ENCODE measurements at places on chromosomes 5 and 9.

DNA sequence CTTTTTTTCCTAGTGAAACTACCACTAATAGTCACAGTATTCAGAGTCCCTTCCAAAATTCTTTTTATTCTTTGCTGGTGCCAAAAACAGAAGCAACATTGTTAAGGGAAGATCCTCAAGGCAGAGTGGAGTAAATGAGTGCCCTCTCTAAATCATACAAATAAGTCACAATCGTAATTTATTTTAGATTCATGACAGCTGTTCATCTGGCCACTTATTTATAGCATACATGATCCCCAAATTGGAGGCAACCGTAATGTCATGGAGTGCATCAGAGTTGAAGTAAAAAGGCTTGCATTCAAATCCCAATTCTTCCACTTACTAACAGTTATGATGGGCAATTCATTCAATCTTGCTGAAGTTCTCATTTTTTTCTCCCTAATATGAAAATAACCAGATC lies 33.4 kb downstream of the POLK start:
- no peak for DNase-seq

DNA sequence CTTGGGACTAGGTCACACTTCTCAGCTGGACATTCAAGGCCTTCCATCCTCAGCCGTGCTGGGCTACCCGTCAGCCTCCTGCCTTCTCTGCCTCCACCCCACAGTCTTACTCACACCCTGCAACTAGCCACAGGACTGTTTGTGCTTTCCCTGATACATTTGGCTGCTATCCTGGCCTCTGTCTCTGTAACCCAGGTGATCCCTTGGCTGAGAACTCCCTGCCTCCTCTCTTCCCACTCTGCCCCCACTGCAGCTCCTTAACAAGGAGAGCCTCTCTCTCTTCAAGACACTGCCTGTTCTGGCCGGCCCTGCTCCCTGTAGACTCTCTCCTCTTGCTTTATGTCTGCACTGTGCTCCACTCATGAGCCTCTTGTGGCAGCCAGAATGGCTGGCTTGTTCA lies 120.6 kb downstream of the MSX2 start:
- no peak for DNase-seq

GRCh38 chr9:134433101-134433500 lies 106.8 kb downstream of the RXRA start:
- DNase-seq = no peak

DNA sequence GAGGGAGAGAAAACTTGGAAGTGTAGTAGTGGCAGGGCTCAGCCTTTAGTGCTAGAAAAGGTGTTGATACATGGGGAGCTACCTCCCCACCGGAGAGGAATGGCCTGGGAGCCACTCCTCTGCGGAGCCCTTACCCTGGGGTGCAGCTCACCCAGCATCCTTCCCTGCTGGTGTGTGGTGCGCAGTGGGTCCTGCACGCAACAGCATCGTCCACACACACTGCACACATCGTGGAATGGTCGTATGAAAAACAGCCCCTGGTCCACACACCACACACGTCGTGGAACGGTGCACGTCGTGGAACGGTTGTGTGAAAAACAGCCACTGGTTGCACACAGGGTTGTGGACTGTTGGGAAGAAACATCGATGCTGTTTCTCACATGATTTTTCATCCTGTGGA lies 16.1 kb upstream of the AHRR start:
- DNase-seq = no peak

GRCh38 chr5:15674716-15675115 lies 174.7 kb downstream of the FBXL7 start:
- no peak for DNase-seq

GRCh38 chr5:22605473-22605872 lies 247.7 kb downstream of the CDH12 start:
- no peak for DNase-seq

DNA sequence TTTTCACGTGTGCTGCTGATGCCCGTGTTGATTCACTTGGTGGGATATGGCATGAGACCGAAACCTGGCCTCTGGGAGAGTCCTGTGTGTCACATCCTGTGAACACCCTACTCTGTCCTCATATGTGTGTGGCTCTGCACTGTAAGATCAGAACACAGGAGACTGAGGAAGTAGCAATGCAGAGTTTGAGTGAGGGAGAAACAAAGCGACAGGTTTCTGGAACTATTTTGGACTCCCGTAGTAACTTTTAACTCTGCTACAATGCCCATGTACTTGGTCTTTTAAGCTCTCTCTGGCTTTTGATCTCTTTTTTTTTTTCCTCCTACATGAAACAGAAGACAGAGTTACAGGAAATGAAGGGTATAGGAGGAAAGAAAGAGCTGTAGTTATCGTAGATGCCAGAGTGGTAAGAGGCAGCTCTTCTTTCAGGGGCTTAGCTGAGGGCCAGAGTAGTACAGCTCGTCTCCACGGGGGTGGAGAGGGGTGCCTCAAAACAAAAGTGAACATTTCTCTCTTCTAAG lies 26.6 kb downstream of the GRAMD2B start:
- no peak for DNase-seq

- DNase-seq = no peak
Observed at GRCh38 chr5:161857358-161857757, 9.4 kb downstream of the GABRA1 start.

- no peak for DNase-seq
Observed at GRCh38 chr5:80409367-80409966, 1.6 kb downstream of the ZFYVE16 start.

DNA sequence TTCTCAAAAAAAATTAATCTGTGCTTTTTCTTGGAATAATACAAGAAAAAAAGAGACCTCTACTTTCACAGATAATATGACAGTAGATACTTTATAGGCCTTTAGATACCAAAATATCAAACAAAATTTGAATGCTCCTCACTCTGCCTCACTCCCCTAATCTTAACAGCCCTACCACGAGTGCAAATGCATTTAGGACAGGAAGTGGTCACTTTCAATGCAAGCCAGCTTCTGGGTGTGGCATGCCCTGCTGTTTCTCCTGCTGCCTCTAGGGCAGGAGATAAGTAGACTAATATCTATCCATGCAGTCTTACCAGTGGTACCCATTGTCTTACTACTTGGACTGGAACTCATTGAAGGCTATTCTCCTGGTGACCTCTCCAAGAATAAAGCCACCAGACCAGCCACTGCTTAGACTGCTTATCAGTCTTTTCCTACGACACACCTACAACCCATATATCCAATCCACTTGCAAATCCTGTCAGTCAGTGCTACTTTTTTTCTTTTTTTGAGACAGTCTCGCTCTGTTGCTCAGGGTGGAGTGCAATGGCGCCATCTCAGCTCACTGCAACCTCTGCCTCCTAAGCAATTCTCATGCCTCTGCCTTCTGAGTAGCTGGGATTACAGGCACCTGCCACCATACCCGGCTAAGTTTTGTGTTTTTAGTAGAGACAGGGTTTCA lies 23.0 kb downstream of the FRRS1L start:
- no peak for DNase-seq

DNA sequence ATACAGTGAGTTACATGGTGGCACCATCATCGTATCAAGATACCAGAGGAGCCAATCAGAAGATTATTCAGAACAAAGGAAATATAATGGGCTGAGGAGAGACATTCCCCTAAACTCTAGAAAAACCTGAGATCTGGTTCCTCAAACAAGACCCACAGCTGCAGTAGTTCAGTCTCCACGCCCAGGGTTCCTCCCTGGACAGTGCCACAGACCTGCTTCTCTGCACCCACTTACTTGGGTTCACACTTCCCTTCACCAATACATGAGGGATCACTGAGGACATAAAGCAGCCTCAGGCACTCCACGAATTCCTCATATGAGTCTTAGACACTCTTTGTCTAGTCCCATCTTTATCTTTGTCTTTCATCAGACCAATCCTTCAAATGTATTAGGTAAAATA lies 101.7 kb downstream of the APTX start:
- no peak for DNase-seq

- DNase-seq = no peak
Observed at GRCh38 chr5:27810458-27810857, 772.1 kb upstream of the CDH9 start.

GRCh38 chr9:16579872-16580432 lies 290.5 kb downstream of the BNC2 start:
- DNase-seq = no peak

- DNase-seq = no peak
Observed at GRCh38 chr9:129239946-129240490, 62.0 kb upstream of the IER5L start.

- DNase-seq = no peak
Observed at GRCh38 chr5:127586066-127586770, 62.7 kb upstream of the CTXN3 start.

DNA sequence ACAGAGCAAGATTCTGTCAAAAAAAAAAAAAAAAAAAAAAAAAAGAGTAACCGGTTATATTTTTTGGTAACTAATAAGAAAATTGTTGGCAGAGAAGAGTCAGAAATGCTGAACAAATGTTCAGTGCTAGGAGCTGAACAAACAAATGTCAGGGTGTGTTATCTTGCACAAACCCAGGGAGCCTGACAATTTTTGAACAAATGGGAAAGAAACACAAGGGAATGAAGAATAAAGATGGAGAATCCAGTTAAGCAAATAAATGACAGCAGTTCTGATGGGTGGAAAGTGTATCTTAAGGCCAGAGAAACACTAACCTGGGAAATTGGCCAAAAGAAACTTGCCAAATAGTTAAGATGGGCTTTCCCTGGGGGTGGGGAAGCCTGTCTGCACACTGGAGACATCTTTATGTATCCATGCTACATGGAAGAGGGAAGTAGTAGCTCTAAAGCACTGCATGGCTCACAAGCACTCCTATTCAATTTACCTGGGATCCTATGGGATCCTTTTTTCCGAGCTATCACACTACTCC lies 23.7 kb downstream of the KLHL3 start:
- no peak for DNase-seq

DNA sequence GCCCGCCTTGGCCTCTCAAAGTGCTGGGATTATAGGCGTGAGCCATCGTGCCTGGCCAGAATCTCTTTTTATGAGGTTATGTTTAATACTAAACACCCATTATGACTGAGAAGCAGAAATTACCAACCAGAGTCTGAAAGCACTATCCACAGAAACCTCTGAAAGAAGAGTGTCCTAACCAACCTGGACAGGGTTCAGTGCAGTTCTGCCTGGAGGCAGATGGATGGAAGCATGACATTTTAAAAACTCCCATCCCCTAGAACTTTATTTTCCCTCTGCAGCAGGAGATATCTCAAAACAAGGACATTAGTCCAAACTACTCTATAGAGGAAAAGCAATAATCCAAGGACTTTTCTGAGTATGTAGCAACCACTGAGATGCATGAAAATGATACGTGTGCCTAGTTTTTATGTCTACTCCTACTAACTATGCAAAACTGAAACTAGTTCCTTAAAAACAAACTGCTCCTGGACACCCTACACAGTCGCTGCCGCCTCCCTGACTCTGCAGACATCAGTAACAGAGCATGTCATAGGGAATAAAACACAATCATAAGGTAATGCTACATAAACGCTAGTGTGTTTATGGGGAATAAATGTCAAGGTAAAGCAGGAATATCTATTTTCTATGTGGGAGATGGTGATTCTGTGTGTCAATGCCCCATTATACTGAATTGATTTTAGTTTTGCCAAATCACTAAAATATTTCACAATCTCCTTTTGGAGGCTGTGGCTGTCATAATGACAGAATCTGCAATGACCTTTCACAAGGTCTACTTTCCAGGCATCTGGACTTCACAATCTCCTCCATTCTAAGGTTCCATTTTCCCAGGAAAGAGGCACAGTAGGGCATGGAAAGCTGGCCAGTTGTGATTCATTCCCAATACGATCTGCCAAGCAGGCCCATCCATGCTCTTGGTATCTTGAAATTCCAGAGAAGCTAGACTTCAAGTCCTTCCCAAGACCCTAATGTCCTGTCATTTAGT lies 122.8 kb downstream of the SIL1 start:
- no peak for DNase-seq

- no peak for DNase-seq
Observed at GRCh38 chr9:21688108-21689102, 114.0 kb upstream of the MTAP start.

DNA sequence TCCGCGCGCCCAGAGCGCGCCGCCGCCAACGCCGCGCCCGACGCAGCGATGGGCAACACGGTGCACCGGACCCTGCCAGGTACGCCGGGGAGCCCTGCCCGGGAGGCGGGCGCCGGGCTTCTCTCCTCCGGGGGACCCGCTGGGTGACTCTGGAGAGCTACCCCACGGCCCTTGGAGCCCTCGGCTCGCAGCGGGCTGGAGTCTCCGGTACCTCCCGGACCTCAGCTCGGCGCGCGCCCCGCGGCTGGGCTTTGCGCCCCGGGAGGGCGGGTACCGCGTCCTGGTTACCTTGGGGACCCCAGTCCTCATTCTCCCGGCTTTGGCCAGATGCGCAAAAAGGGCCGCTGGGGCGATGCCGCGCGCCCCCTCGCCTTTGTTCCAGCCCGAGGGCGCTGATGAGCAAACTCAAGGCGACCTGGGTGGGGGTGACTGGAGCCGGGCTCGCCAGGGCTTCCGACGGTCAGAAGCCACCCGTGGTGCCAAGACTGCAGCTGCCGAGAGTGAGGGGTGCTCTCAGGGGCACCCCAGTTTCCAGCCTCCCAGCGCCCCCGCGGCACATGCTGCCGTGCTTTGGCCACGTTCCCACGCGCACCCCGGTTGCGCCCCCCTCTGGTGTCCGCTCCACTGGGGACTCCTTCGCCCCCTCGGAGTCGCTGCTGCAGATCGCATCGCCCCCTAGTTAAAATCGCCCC lies 442 bp downstream of the NEURL1B start:
- DNase-seq = no peak

- no peak for DNase-seq
Observed at GRCh38 chr5:169176709-169177694, 123.9 kb downstream of the SLIT3 start.

DNA sequence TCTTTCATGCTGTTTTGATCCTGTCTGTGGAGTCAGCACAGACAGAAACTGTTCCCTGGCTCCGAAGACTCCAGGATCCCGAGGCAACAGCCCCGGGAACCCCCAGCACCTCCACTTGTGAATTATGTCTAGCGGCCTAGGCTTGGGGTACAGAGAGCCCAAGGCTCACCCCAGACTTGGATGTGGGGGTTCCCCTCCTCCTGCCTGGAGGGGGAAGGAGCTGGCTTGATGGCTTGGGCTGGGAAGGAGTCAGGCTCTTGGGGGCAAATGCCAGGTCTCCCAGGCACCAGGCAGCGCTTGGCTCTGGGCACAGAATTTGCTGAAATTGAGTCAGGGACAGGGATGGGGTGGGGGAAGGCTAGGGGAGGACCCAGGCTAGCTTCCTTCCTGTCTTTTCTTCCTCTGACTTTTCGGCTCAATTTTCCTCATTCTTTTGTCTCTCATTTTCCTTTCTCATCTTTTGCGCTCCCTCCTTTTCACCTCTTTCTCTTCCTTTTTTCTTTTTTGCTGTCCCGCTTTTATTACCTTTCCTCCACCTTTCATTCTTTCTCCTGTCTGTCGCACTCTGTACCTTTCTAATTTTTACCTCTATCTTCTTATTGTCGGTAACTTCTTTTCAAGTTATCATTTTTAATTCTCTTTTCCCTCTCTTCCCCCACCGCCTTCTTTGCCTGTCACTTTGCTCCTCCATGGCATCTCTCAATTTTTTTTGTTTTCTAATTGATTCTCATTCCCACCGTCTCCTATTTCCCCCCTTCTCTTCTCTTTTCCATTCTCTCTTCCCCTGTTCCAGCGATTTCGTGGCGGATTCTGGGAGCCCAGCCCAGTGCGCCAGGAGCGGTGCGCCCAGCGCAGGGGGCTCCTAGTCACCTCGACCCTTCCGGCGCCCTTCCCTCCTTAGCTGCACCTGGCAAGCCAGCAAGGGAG lies 10.5 kb downstream of the MSX2 start:
- no peak for DNase-seq
